Kidney tubule cell (primary cell): ENCODE measurements at places on chromosomes 2 and 18.

- peak; percentile 50 for DNase-seq
Observed at GRCh38 chr2:135563793-135564192, 32.5 kb downstream of the R3HDM1 start.

GRCh38 chr2:25606892-25607291 is 66.5 kb downstream of the DTNB start:
- DNase-seq, result peak; percentile 38

DNA sequence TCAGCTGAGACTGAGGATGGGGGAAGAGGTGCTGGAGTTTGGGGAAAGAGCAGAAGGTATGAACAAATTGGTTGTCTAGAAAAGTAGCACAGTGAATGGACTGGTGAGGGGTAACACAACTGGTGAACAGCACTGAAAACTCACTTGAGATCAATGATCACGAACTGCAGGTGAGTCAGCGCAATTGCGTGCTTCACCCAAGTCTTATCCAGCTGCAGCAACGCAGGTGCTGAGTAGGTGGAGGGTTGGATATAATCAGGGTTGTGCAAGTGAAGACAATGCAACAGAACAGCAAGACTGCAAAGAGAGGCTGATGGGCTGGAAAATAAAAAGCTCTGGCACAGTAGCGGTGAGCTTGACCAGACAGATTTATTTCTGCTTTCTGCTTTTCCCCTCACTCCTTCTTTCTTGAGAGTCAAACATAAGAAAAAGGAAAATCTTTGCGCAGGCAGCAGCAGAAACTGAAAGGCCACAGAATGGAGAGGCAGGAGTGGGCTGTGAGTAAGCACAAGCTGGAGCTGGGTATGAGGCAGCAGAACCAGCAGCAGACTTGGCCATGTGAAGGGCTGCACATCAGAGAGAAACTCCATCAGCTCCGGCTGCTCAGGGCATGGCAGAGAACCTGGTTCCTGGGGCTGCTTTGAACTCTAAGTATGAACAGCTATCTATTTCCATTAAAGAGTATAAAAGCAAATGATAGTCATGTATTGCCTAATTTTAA is 99.4 kb upstream of the ARL5A start:
- no peak for DNase-seq

- peak; percentile 92 for DNase-seq
Observed at GRCh38 chr2:148273158-148273691, 252.3 kb downstream of the MBD5 start.

GRCh38 chr2:152475982-152476381 is 141.0 kb downstream of the FMNL2 start:
- DNase-seq, result no peak

GRCh38 chr18:46418663-46419260 is 238.3 kb downstream of the LOXHD1 start:
- peak; percentile 68 for DNase-seq

DNA sequence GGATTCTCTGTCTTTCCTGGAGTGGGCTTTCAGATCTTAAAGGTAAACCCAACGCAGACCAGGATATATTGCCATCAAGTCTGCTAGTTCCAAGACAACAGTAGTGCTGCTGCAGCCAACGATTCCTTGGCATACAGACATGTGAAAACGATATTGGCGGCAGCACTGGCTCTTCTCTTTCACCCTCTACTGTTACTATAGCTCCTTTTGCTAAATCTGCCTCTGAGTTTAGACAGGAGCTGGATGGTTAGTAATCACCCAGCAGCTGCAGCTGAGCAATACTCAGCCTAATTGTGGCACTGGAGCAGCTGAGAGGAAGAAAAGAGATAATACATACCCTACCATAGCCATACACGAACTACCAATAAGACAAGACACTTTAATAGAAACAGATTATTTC is 4.0 kb downstream of the YES1 start:
- DNase-seq, result no peak

GRCh38 chr2:109736177-109736827 is 57.8 kb upstream of the RGPD5 start:
- DNase-seq, result peak; percentile 65

DNA sequence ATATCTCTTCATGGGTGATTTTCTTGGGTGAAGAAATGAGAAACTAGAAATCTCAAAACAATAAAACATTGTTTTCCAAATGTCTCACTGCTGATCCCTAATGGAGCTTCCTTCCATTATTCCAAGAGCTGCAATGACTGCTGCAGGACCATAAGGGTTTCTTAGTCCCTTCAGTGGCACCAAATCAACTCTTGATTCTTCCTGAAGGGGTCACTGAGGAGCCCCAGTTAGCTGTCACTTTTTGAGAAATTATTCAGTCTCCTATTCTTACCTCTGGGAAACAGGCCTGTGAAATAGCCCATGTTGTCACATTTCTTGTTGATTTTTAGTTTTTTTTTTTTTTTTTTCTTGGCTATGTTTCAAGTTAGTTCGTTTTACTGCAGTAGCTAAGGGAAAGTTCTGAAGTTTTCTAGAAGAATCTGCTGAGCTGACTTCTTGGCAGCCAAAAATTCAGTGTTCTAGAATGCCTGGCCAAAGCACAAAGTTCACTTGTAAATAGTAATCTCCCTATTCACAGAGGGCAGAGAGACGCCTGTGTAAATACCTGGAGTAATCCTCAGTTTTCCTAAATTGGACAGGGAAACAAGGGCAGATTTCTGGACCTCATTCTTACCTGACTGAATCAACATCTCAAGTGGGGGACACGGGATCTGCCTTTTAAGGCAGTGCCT is 480.0 kb downstream of the RIT2 start:
- DNase-seq, result peak; percentile 8

GRCh38 chr18:75142677-75143076 is 66.3 kb downstream of the PTGR3 start:
- DNase-seq, result no peak

DNA sequence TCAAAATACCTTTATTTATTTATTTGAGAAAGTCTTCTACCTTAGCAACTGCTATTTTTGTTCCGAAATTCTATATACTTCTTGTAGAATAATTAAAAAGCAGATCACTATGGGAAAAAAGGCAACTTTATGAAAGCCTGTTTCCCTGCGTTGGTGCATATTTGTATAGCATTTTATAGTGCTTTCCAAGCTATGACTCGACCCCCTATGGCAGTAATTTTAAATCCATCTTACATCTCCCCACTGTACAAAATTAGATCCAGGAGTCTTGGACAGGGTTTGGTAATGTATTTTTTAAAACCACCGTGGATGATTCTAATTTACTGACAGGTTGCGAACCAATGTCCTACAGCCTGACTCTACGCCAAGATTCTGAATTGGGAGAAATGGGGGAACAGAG is 10.1 kb downstream of the TANK start:
- DNase-seq, result no peak

GRCh38 chr18:59957957-59958356 is 58.2 kb downstream of the PMAIP1 start:
- peak; percentile 80 for DNase-seq

DNA sequence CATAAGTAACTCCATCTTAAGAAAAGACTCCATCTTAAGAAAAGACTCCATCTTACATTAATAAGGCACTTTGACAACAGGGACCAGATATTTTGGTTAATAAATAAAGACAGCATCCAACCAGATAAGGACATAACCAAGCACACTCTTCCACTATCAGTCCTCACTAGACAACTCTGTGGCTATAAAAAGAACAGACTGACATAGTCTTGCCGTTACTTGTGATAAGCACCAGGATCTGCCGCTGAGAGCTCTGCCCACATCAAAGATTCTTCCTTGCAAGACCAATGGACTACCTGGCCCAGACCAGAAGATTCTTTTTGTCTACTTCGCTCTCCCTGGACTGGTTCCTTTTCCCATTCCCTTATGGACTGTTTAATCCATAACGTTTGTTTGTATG is 667.4 kb downstream of the NYAP2 start:
- DNase-seq, result no peak

DNA sequence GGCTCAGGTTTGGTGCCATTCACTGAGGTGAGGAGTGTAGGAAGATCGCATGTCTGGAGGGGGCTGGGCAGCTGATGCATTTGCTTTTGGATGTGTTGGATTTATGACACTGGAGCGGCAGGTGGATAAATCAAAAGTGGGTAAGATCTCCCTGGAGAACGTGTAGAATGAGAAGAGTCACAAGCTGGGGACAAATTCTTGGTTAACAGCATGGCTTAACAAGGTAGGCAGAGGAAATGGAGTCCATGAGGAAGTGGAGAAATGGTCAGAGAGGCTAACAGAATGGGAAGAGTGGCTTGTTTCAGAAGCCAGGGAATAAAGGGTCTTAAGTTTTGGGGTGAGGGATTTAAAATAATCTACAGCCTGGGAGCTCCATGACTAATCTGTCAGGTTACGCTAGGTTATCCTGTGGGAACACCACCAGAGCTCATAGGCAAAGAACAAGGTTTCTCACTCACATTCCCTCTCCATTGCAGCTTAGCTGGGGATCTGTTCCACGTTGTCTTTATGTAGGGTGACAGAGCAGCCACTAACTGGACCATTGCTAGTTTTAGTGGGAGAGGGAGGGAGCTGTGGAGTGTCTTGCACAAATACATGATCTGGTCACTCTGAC is 12.8 kb downstream of the TSN start:
- no peak for DNase-seq
